ENCODE measurements at places on chromosomes 6 and 20. TPM values are rescaled to one million over a fixed set of nuclear protein-coding genes. Genes with fewer than 3 reads are reported as not detected.

DNA sequence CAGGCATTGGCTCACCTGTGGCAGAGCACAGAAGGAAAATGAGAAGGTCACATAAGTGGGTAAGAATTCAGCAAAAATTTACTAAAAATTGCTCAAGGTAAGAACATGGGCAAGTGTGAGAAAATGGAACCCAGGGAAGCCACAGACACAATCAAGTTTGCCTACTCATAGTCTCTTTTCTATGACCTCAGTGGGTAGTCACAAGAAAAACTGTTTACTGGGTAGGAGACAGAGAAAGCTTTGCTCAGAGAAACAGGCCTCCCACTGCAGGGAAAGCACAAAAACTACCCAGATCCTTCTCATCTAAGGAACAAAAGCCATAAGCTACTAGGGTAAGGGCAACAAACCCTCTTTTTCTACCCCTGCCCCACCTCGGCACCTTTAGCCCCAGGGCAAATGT is 35.2 kb downstream of the FAM184A start:
- no peak overlapping the region for H3K27ac ChIP-seq
- H3K4me1 ChIP-seq = no peaks in the 10 kb centered on the region
- no peak for DNase-seq
- H3K36me3 ChIP-seq = no peaks in the 10 kb centered on the region
- no peak overlapping the region for H3K4me3 ChIP-seq

DNA sequence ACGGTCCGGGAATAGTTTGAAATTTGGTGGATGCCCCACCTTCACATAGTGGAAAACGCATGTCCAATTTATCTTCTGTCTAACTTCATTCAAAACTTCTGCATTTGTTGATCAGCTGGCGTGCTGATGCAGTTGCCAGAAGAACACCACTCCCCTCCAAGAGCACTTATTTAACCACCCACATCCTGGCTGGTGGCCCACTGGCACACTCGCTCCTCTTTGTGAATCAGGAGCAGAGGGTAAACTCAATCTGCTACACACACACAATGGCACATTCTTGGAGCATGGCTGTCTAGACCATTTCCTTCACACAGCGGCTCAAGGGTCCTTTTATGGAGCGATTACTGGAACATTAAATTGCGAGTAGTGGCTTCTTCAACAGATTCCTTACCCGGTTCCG is 55.1 kb upstream of the CEP162 start:
- no peak for DNase-seq
- H3K4me3 ChIP-seq = no peak overlapping the region
- no peaks in the 10 kb centered on the region for H3K27me3 ChIP-seq
- no peaks in the 10 kb centered on the region for H3K4me1 ChIP-seq
- H3K36me3 ChIP-seq = no peaks in the 10 kb centered on the region
- no peak overlapping the region for H3K27ac ChIP-seq

GRCh38 chr6:83605517-83605916 is 93.2 kb downstream of the PRSS35 start:
- no peaks in the 10 kb centered on the region for H3K4me1 ChIP-seq
- no peak overlapping the region for H3K4me3 ChIP-seq
- H3K27me3 ChIP-seq = no peaks in the 10 kb centered on the region
- DNase-seq = no peak
- H3K36me3 ChIP-seq = no peaks in the 10 kb centered on the region

GRCh38 chr6:154245506-154245905 is 111.1 kb downstream of the IPCEF1 start:
- H3K4me3 ChIP-seq = no peak overlapping the region
- H3K27ac ChIP-seq = no peak overlapping the region
- H3K36me3 ChIP-seq = peaks cover 36% of the 10 kb centered on the region
- peaks cover 30% of the 10 kb centered on the region for H3K4me1 ChIP-seq
- no peaks in the 10 kb centered on the region for H3K27me3 ChIP-seq

GRCh38 chr6:92934625-92935024 is 484.7 kb downstream of the EPHA7 start:
- no peak for DNase-seq
- H3K4me3 ChIP-seq = no peak overlapping the region
- no peaks in the 10 kb centered on the region for H3K36me3 ChIP-seq

Gene BMP7
- polyA plus RNA-seq = not detected

Gene GLP1R
- not detected for polyA plus RNA-seq

Gene VTA1
- 97.3 TPM for polyA plus RNA-seq

Gene TCF21
- not detected for polyA plus RNA-seq
